Skin of body (tissue), 3 donors: ENCODE measurements at places on chromosomes 16 and 17. TPM values are rescaled to one million over a fixed set of nuclear protein-coding genes. Genes with fewer than 3 reads are reported as not detected.

GRCh38 chr17:39208136-39208535 is 8.1 kb downstream of the RPL19 start:
- no peak for DNase-seq

DNA sequence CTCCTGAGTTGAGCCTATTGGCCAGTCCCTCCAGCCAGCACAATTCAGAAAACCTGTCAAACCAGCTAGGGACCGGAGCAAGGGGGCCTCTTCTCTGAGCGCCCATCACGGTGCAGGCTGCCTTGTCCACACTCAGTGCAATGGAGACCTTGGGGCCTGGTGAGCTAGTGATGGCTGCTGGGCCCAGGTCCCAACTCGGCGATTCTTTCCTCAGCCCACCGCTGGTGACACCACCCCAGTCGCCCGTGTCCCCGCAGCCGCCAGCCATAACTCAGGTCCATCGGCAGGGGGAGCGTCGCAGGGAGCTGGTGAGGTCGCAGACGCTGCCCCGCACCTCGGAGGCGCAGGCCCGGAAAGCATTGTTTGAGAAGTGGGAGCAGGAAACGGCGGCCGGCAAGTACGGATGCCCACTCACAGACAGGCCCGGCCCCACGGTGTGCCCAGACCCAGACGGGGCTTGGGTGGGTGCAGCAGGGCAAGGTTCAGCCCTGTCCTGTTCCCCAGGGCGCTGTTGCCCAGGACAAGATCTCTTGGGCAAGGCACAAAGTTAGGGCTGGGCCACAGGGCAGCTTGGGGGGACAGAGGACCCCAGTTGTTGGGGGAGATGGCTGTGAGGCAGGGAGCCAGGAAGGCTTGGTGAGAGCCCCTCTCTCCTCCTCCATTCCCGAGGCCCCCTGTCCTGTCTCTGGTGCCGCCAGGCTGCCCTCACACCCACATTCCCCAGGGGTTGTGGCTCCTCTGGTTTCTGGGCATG is 10.8 kb downstream of the SMTNL2 start:
- no peak for DNase-seq

DNA sequence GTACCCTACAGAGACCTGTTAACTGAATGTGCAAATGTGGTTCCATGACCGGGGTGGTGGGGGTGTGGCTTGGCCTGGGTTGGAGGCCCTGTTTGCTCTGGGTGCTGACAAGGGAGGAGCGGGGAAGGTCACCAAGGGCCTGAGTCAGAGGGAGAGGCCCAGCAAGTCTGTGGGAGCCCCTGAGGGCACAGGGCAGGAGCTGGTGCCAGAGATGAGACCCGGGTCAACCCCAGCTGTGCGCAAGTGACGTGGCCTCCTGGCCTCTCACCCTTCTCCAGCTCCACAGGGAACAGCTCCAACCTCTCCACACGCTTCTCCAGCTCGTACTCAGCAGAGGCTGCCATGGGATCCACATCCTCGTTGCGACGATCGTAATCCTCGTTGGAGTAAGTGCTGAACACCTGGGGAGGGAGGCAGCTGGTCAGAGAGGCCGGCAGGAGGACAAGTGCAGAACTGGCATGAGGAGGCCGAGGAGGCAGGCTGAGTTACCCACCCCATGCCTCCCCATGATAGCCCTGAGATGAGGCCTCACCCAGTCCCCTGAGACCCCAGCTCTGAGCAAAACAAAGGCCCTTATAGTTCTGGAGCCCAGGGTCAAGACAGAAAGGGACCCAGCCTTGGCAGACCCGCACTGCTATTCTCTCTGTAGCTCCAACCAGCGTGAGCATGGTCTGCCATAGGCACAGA is 5.5 kb downstream of the PPP1R9B start:
- DNase-seq, result no peak

DNA sequence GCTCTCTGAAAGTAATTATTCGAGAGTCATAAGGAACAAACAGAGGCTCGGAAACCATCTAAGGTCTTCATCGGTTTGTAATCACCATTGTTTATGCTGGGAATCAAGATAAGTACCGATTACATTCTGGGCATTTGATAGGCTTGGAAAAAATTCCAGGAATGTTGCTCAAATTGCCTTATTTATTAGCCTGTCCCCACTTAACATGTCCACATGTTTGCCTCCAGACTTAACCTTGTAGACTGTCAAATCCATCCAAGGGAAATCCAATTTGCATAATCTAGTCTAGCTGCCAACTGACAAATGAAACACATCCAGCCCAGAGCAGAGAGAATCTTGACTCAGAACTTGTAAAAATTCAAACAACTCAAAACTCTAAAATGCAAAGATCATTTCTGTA is 51.3 kb upstream of the TMC5 start:
- no peak for DNase-seq

The KRT20 gene
- 0.39 TPM for total RNA-seq

DNA sequence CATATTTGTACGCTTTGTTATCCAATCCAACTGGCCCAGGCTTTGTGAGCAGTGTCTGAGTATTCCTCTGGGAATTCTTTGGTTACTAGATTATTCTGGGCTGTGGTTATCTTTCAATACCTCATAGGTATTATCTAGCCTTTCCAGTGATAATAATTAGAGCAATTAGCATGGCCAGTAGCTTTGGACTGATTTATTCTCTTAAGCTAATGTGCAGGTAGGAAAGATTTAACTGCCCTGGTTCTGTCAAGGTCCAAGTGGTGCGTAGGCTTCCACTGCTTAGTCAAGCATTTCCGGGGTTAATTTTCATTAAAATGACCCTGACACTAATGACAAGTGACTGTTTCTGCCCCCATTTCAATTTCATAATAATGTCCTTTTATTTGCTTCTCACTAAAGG is 54.2 kb upstream of the PMFBP1 start:
- DNase-seq, result no peak

The ZFPM1 gene
- total RNA-seq, result 0.69 TPM

GRCh38 chr17:63624531-63624880 is 2.3 kb downstream of the MAP3K3 start:
- no peak for DNase-seq

GRCh38 chr16:12413393-12413792 is 390.3 kb downstream of the CPPED1 start:
- DNase-seq, result no peak

DNA sequence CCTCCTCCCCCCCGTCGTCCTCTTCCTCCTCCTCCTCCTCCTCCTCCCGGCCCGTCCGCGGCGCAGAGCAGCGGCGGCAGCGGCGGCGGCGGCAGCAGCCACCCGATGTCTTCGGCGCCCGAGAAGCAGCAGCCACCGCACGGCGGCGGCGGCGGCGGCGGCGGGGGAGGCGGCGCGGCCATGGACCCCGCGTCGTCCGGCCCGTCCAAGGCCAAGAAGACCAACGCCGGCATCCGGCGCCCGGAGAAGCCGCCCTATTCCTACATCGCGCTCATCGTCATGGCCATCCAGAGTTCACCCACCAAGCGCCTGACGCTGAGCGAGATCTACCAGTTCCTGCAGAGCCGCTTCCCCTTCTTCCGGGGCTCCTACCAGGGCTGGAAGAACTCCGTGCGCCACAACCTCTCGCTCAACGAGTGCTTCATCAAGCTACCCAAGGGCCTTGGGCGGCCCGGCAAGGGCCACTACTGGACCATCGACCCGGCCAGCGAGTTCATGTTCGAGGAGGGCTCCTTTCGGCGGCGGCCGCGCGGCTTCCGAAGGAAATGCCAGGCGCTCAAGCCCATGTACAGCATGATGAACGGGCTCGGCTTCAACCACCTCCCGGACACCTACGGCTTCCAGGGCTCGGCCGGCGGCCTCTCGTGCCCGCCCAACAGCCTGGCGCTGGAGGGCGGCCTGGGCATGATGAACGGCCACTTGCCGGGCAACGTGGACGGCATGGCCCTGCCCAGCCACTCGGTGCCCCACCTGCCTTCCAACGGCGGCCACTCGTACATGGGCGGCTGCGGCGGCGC is at the start of gene FOXF1:
Gene FOXF1 (plus strand): TSS at position 63 of the 797 bp plus-strand sequence. CDS start 43 bp downstream, at position 106.
- DNase-seq, result no peak

DNA sequence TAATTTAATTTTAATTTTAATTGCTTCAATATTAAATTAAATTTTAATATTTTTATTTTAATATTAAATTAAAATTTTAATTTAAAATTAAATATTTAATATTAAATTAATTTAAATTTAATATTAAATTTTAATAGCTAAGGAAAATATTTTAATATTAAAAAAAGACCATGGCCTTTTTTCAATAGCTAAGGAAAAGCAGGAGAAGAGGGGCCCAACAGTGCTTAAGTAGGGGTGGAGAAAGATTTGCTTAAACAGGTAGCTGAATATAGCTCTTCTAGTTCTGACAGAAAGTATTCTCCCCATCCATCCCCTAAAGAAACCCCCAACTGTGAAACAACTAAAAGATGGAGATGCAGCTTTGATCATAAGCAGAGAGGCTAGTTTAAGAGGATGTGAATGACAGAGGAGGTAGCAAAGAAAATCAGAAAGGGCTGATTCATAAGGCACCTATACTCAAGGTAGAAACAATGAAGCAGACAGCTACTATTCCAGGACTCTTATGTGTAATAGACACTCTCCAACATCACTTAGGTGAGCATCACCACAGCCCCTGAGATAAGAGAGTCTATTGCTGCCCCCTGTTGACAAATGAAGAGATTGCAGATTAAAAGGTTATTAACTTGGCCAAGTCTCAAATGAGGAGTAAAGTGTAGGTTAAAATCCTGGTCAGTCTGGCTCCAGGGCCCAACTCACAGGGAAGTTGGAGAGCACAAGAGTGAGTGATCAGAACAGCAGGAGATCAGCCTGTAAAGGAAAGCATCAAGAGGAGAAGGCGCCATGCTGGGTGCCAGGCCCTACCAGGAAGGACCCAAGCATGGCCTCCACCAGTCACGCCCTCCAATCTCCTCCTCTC is 7.8 kb upstream of the RNASEK start:
- DNase-seq, result peak; percentile 51

- DNase-seq, result no peak
Observed at GRCh38 chr16:84182104-84182503, 4.8 kb downstream of the TAF1C start.

GRCh38 chr17:79851461-79851817 is 12.2 kb upstream of the CBX4 start:
- no peak for DNase-seq

DNA sequence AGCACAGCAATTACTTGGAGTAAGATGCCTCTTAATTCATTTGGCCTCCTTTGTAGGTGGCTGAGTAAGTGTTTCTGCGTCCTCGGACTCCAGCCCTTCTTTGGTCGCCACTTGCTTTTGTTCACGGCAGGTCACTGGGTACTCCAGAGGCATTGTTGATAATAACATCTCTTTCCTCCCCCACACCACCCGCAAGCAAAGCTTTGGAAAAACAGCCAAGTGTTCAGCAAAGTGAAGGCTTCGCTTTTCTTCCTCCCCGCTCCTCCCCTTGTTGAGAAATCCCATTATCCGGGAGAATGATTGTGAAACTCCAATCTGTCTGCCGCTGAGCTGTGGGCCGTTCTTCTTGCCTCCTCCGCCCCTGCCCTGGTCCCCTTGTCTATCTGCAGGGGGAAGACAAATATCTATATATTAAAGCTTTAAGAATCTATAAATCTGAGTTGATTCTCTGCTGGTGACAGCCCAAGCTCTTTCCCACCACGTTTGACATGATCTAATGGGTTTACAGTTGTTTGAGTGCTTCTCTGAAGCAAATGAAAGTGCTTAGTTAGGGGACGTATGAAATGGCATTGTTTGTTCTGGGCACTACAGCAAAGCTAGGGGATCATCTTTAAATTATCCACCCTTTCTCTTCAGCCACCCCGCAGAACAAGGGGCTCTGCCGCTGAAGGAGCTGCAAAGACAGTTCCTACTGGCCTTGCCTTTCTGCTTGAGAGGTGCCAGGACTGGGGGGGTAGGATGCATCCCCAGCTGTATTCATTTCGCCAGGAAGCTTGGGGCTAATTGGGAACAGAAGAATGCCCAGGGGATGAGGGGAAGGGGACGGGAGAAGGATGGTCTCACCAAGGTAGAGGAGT is 167.1 kb downstream of the CCDC182 start:
- DNase-seq, result no peak

GRCh38 chr16:21650521-21650920 is 1.9 kb downstream of the IGSF6 start:
- no peak for DNase-seq

DNA sequence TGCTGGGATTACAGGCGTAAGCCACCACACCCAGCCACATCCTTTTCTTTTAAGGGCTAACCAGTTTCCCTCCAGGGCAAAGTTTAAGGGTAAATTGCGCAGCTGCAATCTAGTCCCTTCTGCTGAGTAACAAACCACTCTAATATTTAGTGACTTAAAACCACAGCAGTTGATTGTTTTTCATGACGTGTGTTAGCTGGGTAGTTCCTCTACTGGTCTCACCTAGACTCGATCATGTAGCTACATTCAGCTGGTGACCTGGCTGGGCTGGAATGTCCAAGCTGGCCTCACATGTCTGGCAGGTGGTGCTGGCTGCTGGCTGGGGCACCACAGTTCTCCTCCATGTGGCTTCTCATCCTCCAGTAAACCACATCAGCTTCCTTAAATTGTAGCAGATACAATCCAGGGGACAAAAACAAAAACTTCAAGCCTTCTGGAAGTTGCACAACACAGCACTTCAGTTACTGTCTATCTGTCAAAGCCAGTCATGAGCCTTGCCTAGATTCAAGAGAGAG is 75.5 kb downstream of the GPRC5B start:
- no peak for DNase-seq

GRCh38 chr17:75266316-75267152 is 4.5 kb downstream of the MIF4GD start:
- DNase-seq, result no peak

DNA sequence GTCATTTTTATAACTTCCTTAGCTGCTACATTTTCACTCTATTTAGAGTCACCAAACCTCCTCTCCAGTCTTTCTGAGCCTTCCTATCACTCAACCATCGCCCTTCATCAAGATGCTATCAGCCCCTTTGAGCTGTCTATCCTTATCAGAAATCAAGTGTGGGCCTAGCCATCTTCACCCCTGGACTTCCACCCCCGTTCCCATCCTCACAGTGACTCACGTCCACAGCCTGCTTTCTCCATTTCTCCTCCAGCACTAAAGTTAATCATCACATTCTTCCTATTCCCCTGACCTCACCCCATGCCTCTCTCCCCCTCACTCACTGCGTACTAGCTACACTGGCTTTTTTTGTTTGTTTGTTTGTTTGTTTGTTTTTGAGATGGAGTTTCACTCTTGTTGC is 2.4 kb upstream of the TEKT3 start:
- no peak for DNase-seq

The USP31 gene
- total RNA-seq, result 18.3 TPM

The NUBP2 gene
- 26.0 TPM for total RNA-seq
